Activated T-cell treated with anti-CD3 and anti-CD28 coated beads for 1 hour (primary cell): ENCODE measurements at places on chromosomes 12 and 14.

DNA sequence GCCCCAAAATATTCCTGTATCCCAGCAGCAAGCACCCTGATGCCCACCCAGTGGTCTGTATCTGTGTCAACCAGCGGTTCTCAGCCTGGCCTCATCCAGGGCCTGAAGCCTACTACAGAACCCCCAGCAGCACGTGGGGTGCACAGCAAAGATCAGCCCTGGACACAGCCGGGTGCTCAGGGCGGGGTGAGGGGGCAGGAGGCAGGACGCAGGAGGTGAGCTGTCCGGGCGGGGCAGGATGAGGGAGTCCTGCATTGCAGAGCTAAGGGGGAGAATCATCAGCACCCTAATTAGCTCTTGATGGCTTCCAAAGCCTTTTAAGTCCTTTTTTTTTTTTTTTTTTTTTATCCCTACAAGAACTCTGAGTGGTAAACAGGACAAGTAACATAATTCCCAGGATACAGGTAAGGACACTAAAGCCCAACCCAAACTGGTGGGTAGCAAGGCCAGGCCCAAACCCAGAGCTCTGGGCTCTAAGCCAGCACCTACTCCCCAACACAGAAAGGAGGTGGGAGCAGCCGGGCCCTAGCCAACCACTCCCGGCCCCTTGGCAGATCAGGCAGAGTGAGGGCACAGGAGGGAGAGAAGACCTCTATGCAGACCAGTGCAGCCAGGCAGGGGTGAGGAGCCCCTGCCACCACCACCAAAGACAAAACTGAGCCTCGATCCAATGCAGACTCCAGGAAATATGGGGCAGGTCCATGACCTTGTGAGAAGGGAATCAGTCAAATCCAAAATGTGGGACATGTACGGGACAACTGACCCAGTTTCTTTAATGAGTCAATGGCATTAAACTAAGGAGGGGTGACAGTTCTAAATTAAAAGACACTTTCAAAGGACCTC lies 32.3 kb upstream of the EIF5 start:
- DNase-seq: no peak

DNA sequence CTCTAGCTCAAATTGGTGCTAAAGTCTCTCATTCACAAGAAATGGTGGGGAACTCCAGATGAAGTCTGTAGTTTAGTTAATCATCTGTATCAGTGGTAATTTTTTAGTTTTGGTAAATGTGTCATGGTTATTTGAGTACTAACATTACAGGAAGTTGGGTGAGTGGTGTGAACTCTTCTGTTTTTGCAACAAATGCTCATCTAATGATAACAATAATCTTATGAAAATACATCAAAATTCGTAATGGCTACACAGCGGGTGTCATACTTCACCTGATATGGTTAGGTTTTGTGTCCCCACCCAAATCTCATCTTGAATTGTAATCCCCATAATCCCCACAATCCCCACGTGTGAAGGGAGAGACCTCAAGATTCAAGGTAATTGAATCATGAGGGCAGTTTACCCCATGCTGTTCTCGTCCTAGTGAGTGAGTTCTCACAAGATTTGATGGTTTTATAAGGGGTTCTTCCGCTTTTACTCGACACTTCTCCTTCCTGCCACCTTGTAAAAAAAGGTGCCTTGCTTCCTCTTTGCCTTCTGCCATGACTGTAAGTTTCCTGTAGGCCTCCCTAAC lies 209.3 kb upstream of the FOXN3 start:
- no peak for DNase-seq

- peak; percentile 32 for DNase-seq
Measured at GRCh38 chr12:121033625-121034349, 5.3 kb downstream of the OASL start.

DNA sequence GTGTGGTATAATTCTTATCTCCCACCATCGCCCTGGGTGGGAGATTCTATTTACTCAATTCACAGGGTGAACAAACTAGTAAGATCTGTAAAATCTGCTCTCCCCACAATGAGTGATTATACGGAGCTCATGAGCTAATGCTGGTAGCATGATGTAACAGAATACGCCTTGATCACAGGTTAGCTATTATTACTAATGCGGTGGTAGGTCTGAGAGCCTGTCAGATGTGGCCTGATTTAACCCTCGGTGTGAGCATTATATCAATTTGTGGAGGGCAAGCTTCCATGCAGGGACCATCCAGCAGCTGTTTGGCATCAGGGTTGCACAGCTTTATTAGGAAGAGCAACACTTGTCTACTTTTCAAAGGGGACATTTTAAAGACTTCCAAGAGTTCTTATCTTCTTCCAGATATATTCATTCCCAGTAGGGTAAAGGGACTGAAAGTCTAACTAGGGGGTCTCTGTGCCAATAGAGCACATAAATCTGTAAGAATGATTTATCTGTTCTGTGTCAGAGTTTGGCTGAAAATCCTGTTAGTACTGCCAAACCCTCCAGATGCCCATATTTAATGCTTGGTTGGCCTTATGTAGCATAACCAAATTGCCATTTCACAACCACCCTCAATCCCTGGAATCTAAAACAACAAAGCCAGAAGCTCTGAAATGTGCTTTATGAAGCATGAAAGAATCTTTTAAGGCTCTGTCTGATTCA lies 18.7 kb downstream of the TSHR start:
- no peak for DNase-seq

GRCh38 chr12:75694534-75695268 lies 183.3 kb upstream of the KRR1 start:
- no peak for DNase-seq

DNA sequence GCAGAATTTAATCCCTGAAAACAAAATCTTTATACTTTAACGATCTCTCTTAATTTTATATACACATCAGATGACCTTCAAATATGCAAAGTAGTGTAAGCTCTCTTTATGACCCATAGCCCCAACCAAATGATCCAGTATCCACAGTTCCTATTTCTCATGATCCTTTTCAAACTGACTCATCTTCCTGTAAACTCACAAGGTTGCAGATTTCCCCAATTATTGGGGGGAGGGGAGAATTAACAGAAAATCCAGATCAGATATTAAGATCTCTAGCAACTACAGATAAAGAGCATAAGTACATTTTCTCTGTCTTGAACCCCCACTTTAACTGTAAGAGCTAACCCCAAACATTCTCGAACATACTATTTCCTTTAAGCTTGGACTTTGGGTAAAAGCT lies 12.5 kb downstream of the GNS start:
- DNase-seq: no peak

- no peak for DNase-seq
Measured at GRCh38 chr14:61511558-61511948, 183.8 kb upstream of the HIF1A start.

GRCh38 chr14:76881348-76881747 lies 55.1 kb downstream of the LRRC74A start:
- no peak for DNase-seq

GRCh38 chr12:28167981-28168485 lies 22.2 kb upstream of the CCDC91 start:
- no peak for DNase-seq
